ENCODE measurements at places on chromosomes 12 and 14.

- no peak for DNase-seq
These were observed 299.1 kb upstream of the AMIGO2 start for GRCh38 chr12:47378907-47379306.

GRCh38 chr12:48997719-48998496, 1.3 kb downstream of the DDN start:
- DNase-seq = no peak

GRCh38 chr12:123449249-123449733, 8.6 kb upstream of the SNRNP35 start:
- no peak for DNase-seq

DNA sequence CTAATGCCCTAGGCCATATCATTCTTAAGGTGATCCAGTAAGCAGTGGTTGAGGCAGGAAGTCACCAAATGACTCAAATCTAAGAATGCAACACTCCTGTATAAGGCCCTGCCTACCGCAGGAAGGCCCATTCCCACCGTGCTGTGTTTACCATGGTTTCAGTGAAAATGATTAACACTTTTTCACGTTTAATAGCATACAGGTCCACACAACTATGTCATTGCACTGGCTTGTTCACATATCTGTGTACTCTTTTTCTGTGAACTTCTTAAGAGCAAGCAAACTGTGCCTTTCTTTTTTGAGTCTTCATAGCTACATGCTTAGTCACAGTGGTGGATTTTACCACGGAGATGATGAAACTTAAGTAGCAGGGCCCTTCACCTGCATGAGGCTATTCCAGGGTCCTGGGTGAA, 214.9 kb downstream of the CNTN1 start:
- no peak for DNase-seq

DNA sequence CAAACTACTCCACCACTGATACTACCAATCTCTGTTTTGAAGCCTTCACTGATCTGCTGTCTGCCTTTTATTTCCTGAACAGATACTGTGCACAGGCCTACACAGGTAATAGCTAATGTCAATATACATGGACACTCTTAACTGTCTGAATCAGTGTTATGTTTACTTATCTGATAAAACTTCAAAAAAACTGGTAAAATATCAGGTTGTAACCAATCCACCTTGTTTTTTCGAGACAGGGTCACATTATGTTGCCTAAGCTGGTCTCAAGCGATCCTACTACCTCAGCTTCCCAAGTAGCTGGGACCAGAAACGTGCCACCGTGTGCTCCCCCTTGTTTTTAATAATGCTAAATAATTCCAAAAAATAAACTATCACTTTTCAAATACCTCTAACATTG, 43.5 kb downstream of the HECTD1 start:
- DNase-seq = no peak

DNA sequence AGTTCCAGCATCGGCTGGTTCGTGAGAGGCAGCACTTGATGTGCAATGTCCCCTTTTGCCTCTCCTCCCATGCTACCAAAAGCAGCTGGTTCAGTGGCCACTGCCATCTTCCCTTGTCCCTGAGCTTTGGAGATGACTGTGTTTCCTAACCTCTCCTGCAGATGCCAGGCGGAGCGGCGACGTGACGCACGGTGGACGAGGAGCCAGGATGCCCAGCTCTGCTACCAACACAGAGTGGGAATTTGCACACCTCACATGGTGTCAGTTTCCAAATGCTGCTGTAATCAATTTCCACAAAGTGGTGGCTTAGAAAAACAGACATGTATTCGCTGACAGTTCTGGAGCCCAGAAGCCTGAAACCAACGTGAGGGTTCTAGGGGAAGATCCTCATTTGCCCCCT, 42.5 kb upstream of the MAP1LC3B2 start:
- no peak for DNase-seq

- DNase-seq = no peak
These were observed 215.6 kb upstream of the DDHD1 start for GRCh38 chr14:53368711-53369201.

DNA sequence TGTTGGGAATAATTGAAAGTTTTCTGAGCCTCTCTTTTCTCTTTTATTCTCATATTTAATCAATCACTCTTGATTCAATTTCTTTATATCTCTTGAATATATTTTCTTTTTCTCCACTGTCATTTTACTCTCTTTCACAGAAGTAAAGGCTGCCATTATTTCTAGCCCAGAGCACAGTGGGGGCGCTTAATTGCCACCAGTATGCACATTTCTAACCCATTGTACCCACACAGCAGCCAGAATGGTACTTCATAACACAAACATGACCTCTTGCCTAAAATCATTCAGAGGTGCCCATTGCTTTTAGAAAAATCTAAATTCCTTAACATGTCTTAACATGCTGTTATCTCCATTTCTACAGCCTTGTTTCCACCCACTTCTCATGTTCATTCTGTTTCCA, 190.2 kb upstream of the LMO3 start:
- DNase-seq = no peak

- DNase-seq = no peak
These were observed 110.1 kb upstream of the PELI2 start for GRCh38 chr14:56008150-56008549.

DNA sequence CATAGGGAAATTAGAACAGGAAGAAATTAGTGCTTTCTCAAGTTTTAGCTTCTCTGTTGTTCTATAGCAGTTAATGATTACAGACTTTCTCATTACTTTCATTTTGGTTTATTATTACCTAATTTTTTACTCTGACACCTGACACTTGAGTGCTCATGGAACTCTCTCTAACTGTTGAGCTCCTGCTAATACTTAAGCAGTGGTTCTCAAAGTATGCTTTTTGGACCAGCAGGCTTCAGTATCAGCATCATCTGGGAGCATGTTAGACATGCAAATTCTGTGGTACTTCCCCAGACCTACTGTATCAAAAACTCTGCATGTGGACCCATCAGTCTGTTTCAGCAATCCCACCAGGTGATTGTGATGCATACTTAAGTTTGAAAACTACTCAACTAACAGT, 235.3 kb downstream of the CCDC91 start:
- no peak for DNase-seq

- DNase-seq = no peak
These were observed 27.8 kb upstream of the PNMA1 start for GRCh38 chr14:73741876-73742519.

DNA sequence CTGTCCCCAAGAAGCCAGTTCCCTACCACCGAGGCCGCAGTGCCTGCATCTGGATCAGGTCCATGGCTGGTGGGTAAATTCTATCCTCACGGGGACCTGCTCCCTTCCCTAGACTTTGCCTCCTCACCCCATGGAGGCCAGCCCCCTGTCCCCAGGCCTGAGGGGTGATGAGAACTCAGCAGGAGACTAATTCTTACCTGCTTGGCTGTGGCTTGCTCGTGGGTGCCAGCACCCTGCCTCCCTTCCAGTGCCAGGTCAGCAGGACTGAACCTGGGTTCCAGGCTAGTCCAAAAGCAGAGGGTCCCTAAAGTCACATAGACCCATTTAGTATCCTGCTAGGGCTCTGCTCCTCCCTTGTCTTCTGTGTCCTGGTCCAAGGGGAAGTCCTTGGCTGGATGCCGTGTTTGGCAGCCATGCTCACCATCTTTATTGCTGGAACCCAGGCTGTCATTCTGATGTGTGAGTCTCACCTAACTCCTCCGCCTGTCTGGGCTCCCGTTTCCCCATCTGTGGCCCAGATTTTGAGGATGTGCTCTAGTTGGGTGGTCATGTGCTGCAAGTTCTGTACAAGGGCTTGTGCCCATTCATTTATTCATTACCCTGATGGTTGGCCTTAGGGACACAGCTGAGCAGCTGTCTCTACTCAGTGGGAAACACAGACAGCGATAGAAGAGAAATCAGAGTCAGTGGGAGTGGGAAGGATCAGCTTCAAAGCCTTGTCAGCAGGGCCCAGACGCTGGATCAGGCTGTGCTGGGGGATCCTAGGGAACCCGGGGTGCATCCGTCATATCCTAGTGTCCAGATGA, 949 bp downstream of the PLBD2 start:
- no peak for DNase-seq

DNA sequence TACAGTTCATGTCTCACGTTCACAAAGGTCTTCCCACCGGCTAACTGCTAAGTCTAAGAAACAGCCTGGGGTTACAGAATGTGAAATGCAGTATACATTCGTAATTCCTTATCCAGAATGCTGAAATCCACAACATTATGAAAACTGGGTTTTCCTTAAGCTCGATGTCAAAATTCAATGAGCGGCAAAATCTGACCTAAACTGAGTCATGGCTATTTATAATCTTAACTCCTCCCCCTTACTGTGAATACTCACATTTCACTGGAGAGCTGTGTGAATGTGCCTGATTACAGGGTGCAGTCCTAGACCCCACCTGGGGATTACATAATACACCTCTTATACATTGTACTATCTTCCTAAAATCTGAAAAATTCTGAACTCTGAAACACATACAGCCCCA, 35.3 kb downstream of the STX2 start:
- DNase-seq = no peak

DNA sequence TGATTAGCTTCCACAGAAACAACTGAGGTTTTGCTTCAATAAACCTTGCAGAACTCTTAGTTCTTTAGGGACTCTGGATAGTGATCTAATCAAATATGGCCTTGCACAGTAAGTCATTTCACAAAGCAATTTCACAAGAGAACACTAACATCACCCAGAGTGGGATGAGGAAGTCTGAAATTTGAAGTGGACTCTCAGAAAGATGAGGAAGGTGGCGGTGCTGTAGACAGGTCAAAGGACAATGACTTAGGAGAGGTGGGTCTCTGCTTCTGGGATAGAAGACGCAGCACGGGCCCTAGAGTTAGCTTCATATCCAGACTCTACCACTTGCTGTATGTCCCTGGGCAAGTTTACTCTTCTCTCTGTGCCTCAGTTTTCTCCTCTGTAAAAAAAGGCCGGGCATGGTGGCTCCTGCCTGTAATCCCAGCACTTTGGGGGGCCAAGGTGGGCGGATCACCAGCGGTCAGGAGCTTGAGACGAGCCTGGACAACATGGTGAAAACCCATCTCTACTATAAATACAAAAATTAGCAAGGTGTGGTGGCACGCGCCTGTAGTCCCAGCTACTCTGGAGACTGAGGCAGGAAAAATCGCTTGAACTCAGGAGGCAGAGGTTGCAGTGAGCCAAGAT, 18.9 kb downstream of the FOS start:
- no peak for DNase-seq

- DNase-seq = no peak
These were observed 968.6 kb downstream of the DIO2 start for GRCh38 chr14:79242666-79243065.

- DNase-seq = no peak
These were observed 287.0 kb downstream of the KCNC2 start for GRCh38 chr12:74922642-74923041.

DNA sequence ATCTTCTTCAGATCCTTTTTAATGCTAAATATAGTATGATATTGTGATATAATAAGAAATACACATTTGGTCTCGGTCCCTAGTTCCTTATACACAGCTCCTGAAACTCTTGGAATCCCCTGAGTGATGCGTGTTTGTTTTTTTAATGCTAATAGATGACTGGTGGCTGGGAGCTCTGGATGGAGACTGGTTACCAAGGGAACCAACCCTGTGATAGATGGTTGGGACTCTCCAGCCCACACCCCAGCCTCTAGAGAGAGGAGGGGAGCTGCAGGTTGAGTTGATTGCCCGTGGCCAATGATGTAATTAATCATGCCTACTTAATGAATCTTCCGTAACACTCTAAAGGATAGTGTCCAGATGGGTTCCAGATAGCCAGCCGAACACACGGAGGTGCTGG, 140.6 kb downstream of the FBXL14 start:
- no peak for DNase-seq

DNA sequence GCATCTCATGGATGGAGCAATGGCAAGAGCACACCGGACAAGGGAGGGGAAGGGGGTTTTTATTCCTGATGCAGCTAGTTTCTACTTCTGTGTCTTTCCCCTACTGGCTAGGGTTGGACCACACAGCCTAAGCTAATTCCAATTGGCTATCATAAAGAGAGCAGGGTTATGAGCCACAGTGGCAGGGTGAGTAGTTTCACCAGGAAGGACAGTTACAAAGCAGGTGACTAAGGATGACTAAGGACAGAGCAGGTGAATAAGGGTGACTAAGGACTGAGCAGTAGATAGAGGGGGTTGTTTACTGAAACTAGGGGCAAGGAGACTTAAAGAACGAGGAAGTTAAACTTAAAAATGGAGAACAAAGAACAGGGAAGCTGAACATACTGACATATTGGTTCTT, 321.4 kb upstream of the SEL1L start:
- no peak for DNase-seq

- no peak for DNase-seq
These were observed 74.2 kb downstream of the DNAH10 start for GRCh38 chr12:123836292-123836691.

- DNase-seq = no peak
These were observed 673.0 kb upstream of the FLRT2 start for GRCh38 chr14:84856751-84857534.

- no peak for DNase-seq
These were observed 149.4 kb upstream of the PRMT8 start for GRCh38 chr12:3341594-3341993.

DNA sequence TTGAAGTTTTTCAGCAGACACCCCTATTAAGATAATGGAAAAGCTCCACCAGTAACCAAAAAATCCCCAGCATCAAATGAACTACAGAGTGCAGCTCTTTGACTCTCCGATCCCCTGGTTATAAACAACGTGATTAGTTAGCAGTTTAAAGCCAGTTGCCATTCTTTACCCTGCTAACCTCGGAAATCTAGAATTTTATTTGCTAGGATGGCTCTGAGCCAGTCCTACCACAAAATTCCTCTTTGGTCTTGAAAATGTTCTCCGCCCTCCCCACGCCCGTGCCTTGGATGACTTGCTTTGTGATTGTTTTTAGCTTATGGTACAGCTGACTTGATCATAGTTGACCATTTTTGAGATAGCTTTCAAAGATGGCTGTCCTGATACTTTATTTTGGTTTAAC, 1.2 kb downstream of the KLHDC2 start:
- DNase-seq = no peak

GRCh38 chr12:59867055-59867454, 271.2 kb downstream of the SLC16A7 start:
- DNase-seq = no peak

DNA sequence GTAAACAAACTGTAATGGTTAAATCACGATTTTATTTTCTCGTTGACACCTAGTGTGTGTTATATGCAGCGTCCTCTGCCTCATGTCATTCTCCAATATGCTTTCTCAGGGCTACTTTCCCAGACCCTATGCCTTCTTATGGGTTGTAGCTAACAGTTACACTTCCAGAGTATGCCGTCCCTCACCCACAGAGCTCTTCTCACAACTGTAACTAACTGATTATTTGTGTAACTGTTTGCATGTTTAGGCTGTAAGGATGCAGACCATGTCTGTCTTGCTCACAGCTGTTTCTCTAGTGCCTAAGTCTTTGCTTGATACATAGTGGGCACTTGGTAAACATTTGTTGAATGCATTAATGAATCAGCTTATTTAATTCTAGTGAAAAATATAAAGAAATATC, 417.5 kb downstream of the ZFP36L1 start:
- no peak for DNase-seq

GRCh38 chr14:53055003-53055402, 98.1 kb downstream of the DDHD1 start:
- no peak for DNase-seq

- no peak for DNase-seq
These were observed 33.0 kb downstream of the SRRM4 start for GRCh38 chr12:119014368-119014767.
